ENCODE measurements at places on chromosomes 16 and 17. TPM values are rescaled to one million over a fixed set of nuclear protein-coding genes. Genes with fewer than 3 reads are reported as not detected.

The MYCBPAP gene
- 1.0 TPM for polyA plus RNA-seq

The GDPD3 gene
- polyA plus RNA-seq, result 2.1 TPM

The GEMIN4 gene
- 5.5 TPM for polyA plus RNA-seq

The CACNA1H gene
- polyA plus RNA-seq, result 10.7 TPM

The PLXDC1 gene
- 1.7 TPM for polyA plus RNA-seq

The CCL13 gene
- not detected for polyA plus RNA-seq

The CSH1 gene
- polyA plus RNA-seq, result not detected

The SBK1 gene
- not detected for polyA plus RNA-seq

The MYOCD gene
- polyA plus RNA-seq, result 31.2 TPM

The SLC13A2 gene
- polyA plus RNA-seq, result 23.8 TPM

The CRYM gene
- polyA plus RNA-seq, result not detected

The KRTAP3-1 gene
- polyA plus RNA-seq, result not detected

The OR3A3 gene
- polyA plus RNA-seq, result not detected

The PRR35 gene
- not detected for polyA plus RNA-seq

The TIGD7 gene
- 4.6 TPM for polyA plus RNA-seq

The TP53TG3F gene
- not detected for polyA plus RNA-seq

The HOXB4 gene
- polyA plus RNA-seq, result 1.4 TPM

The TLCD3B gene
- polyA plus RNA-seq, result not detected

The HBA2 gene
- 35.8 TPM for polyA plus RNA-seq

The SERPINF2 gene
- polyA plus RNA-seq, result 0.13 TPM

The GRB7 gene
- polyA plus RNA-seq, result 0.23 TPM

The CTRB2 gene
- 12.7 TPM for polyA plus RNA-seq

The SPATA2L gene
- 4.9 TPM for polyA plus RNA-seq

The STX8 gene
- polyA plus RNA-seq, result 108 TPM

The ACSM5 gene
- polyA plus RNA-seq, result 9.4 TPM

The MMP28 gene
- polyA plus RNA-seq, result 1.5 TPM

The TBC1D3I gene
- 2.6 TPM for polyA plus RNA-seq

The KCTD11 gene
- polyA plus RNA-seq, result 11.4 TPM

The PRAC2 gene
- not detected for polyA plus RNA-seq

The ABCA9 gene
- 1.4 TPM for polyA plus RNA-seq

The ABCC11 gene
- not detected for polyA plus RNA-seq

The MARCHF10 gene
- polyA plus RNA-seq, result not detected

The GOT2 gene
- 25.3 TPM for polyA plus RNA-seq

The SLFN11 gene
- polyA plus RNA-seq, result 20.1 TPM

All from aorta (tissue), 5 donors.